B cell (primary cell): ENCODE measurements at places on chromosomes 11 and 22. TPM values are rescaled to one million over a fixed set of nuclear protein-coding genes. Genes with fewer than 3 reads are reported as not detected.

GRCh38 chr11:60966890-60967289, 4.6 kb upstream of the CD6 start:
- DNase-seq: no peak

- DNase-seq: no peak
Observed at GRCh38 chr22:48929276-48929790, 898.3 kb downstream of the BRD1 start.

DNA sequence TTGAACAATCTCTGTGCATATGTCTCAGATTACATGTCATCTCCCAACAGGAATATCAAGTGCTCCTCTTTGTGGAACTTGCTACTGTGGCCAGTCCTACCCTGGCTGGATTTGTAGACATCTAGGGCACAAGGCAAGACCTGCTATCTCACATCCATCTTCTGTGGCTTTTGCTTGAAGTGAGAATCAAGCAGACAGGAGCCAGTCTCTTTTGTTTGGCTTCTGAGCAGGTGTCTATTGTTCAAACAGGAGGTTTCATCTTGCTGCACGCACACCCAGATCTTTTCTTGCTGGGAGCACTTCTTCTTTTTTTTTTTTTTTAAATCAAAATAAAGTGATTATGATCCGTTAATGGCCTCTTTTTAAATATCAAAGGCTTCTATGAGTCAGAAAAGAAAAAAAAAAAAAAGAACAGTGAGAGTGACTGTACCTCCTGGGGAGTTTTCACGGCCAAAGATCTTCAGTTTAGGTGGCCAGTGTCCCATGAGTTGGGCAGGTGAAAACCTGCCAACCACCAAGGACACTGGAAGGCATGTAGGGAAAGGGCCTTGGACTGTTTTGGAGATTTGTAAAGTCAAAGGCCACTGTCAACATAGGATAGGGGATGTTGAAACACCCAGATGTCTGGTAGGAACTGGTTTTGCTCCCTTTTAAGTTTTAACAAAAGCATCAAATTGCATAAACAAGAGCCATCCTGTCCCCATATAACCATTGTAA, 78.1 kb downstream of the CD44 start:
- DNase-seq: no peak

GRCh38 chr11:70778883-70779282, 380.6 kb downstream of the CTTN start:
- DNase-seq: no peak

- peak; percentile 77 for DNase-seq
Observed at GRCh38 chr11:10622957-10623791, 54.7 kb upstream of the LYVE1 start.

GRCh38 chr22:17807578-17808410, 33.5 kb upstream of the BID start:
- DNase-seq: no peak

- DNase-seq: no peak
Observed at GRCh38 chr11:132158696-132159095, 788.3 kb downstream of the NTM start.

GRCh38 chr22:24181088-24181995, at the start of gene SUSD2:
SUSD2 (plus strand) TSS chr22:24181487; CDS start chr22:24181520, 33 bp downstream.
- DNase-seq: no peak

DNA sequence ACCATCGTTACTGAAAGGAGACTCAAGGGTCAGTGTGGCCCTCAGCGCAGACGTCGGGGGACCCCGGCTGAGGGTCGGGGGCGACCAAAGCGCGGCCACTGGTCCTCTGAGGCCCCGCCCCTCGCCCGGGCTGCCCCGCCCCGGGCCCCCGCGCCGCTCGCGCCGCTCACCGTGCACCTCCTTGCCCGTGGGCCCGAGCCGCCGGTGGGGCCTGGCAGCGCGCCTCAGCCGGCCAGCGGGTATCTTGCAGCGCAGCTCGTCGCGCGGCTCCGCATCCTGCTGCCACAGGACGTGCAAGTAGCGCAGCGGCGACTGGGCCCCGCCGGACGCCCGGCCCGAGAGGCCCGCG, 419 bp downstream of the ANKRD54 start:
- no peak for DNase-seq

DNA sequence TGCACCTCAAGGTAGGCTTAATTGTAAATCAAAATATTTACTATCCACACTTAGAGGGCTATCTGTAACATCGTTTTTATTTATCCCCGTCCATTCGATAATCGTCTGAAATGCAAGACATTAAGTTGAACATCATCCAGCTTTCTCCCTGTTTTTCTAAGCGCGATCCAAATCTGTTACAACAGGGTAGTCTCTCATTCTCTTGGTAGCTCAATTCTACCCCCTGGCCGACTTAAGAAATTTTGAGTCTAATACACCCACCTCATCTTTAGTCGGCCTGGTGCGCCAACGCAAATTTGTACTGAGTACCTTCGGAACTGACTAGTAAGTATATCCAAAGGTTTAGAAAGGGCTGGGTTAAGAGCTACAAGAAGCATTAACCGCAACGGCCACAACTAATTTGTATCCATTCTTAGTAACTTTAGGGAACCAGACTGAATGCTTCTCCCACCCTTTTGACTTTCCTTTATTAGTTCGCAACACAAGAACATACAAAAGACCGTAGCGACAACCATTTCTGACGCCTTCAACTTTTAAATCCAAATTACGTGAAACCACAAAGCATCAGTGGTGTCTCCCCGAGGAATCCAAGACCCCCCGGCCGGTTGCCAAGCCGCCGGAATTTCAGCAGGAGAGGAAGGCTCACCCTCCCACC, 1.0 kb upstream of the ZNF143 start:
- no peak for DNase-seq

GRCh38 chr11:44955015-44955738, 4.5 kb upstream of the TP53I11 start:
- no peak for DNase-seq

DNA sequence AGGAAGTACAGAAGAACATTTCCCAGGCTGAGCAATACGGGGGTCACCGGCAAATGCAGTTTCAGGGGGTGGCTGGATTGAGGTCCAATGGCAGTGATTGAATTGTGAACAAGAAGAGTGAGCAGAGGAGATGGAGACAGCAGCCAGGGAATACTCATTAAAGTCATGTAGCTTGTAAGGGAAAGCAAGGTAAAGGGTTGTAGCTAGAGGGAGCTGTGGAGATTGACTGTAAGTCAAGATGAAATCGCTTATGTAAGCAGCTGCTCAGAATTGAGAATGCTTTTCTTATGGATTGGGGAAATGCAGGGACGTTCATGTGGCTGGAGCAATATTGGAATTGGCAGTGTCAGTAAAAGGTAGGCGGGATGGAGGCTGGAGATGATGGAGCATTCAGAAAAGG, 111.4 kb upstream of the TBCEL start:
- no peak for DNase-seq

GRCh38 chr11:36711104-36711825, 113.2 kb upstream of the RAG2 start:
- no peak for DNase-seq

DNA sequence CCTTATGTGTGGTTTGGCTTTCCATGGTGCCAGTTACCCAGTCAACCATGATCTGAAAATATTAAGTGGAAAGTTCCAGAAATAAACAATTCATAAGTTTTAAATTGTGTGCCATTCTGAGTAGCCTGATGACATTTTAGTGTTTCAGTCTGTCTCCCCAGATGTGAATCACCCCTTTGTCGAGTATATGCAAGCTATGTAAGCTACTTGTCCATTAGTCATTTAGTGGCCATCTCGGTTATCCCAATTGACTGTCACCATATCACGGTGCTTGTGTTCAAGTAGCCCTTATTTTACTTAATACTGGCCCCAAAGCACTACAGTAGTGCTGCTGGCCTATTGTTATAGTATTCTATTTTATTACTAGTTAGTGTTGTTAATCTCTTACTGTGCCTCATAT, 44.9 kb downstream of the ATG16L2 start:
- DNase-seq: no peak

- DNase-seq: no peak
Observed at GRCh38 chr11:7639643-7640025, 33.7 kb downstream of the CYB5R2 start.

GRCh38 chr22:18096823-18097222, 13.8 kb upstream of the TUBA8 start:
- no peak for DNase-seq

DNA sequence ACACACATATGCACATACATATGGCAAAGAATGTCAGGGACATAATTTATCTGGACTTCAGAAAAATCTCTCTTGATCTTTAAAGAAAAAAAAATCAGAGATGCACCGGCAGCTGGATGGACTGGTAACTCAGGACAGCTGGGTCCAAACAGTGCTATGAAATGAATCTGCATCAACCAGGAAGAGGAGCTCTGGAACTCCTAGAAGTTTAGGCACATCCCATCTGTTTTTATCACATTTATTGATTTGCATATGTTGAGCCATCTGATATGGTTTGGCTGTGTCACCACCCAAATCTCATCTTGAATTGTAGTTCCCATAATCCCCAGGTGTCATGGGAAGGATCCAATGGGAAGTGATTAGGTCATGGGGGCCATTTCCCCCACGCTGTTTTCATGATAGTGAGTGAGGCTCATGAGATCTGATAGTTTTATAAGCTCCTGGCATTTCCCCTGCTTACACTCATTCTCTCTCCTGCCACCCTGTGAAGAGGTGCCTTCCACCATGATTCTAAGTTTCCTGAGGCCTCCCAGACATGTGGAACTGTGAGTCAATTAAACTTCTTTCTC, 87.7 kb upstream of the AKIP1 start:
- DNase-seq: no peak

GRCh38 chr22:19548964-19549363, 24.8 kb upstream of the CLDN5 start:
- DNase-seq: no peak

DNA sequence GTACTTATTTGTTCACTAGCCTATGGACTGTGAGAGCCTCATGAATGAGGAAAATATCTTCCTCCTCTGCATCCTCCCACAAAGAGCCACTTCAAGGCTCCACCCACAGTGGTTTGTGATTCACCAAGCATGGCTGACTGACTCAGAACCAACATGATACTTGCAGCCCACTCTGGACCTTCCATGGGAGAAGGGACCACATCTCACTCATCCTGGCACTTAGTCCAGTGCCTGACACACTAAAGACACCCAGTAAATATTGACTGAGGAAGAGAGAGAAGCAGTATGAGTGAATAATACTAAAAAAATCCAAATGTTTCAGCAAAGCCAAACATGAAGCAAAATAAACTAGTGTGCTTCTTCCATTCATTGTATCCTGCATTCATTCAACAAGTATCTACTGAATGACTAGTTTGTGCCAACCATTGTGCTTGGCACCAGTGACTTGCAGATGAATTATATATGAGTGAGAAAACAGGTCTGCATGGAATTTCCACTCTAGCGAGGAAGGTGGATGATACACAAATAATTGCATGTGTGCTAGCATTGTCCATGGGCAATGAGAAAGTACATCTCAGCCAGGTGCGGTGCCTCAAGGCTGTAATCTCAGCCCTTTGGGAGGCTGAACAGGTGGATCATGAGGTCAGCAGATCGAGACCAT, 54.9 kb upstream of the BLID start:
- no peak for DNase-seq

- DNase-seq: peak; percentile 56
Observed at GRCh38 chr11:61092280-61092766, 10.0 kb upstream of the CD5 start.

OR4A16 gene
- not detected in 2 replicates for total RNA-seq

UPK3A gene
- not detected in 2 replicates for total RNA-seq

KCNJ4 gene
- total RNA-seq: not detected in 2 replicates

FADD gene
- 26.6 and 27.1 TPM in 2 replicates for total RNA-seq

IL17REL gene
- 0.10 TPM in 2 replicates for total RNA-seq

SSTR3 gene
- total RNA-seq: 0.24 and 0.64 TPM in 2 replicates

B4GALNT4 gene
- not detected in 2 replicates for total RNA-seq

CCDC157 gene
- 3.6 and 5.4 TPM in 2 replicates for total RNA-seq

CTTN gene
- 0.95 TPM in 1 of 2 replicates, not detected in the other for total RNA-seq

APOL3 gene
- total RNA-seq: 97.2 and 107 TPM in 2 replicates
